ENCODE measurements at places on chromosomes 5 and 9.

DNA sequence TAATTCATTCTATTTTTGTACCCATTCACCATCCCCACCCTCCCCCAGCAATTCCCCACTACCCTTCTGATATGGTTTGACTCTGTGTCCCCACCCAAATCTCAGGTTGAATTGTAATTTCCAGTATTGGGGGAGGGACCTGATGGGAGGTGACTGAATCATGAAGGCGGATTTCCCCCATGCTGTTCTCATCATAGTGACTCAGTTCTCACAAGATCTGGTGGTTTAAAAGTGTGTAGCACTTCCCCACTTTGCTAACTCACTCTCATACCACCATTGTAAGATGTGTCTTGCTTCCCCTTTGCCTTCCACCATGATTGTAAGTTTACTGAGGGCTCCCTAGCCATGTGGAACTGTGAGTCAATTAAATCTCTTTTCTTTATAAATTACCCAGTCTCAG is 25.9 kb upstream of the TESK1 start:
- DNase-seq, result no peak

GRCh38 chr5:144832416-144832815 is 661.7 kb downstream of the KCTD16 start:
- no peak for DNase-seq

- no peak for DNase-seq
Measured at GRCh38 chr9:72952914-72953313, at the start of gene ALDH1A1. Gene ALDH1A1, minus strand, starts transcription at chr9:72953053. Its CDS starts 53 bp downstream, at chr9:72953000.

GRCh38 chr5:134175921-134176510 is 734 bp downstream of the SKP1 start:
- no peak for DNase-seq

DNA sequence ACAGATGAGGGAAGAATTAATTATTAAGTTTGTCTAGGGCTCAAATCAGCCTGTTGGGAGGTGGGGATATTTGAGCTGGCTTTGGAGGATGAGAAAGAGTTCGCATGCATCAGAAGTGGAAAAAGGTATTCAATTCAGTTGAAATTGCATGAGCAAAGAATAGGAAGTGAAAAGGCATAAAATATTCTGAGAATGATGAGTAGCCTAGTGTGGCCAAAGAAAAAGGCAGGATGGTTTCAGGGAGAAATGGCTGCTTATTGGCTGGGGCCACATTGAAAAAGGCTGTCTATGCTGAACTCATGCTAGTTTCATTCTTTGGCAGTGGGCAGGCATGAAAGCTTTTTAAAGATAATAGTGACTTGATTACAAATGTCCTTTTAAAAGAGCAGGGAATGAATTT is 235.4 kb upstream of the RIOK2 start:
- no peak for DNase-seq

GRCh38 chr9:119861842-119862241 is 492.6 kb upstream of the BRINP1 start:
- DNase-seq, result no peak

GRCh38 chr9:21988056-21988990 is 5.9 kb downstream of the CDKN2A start:
- DNase-seq, result no peak

GRCh38 chr9:92407818-92408217 is 3.4 kb upstream of the OGN start:
- DNase-seq, result no peak

DNA sequence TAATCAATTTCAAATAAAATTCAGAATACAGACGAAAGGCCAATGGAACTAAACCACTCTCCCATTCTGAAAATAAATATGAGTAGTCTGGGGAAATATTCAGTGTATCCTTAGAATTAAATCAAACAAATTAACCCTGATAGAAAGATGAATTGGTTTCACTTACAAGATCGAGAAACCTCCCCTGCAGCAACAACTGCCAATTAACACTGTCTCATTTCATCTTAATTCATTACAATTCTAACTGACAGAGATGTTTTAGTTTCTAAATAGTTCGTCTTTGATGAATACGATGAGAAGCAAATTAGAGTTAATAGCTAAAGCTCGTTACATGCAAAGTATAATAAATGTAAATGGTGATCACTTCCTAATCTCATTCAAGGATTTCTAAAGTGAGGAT is 247.1 kb downstream of the EDIL3 start:
- no peak for DNase-seq

- DNase-seq, result no peak
Measured at GRCh38 chr9:127562841-127563401, 49.2 kb upstream of the STXBP1 start.

- no peak for DNase-seq
Measured at GRCh38 chr5:33701251-33701650, 190.5 kb downstream of the ADAMTS12 start.

DNA sequence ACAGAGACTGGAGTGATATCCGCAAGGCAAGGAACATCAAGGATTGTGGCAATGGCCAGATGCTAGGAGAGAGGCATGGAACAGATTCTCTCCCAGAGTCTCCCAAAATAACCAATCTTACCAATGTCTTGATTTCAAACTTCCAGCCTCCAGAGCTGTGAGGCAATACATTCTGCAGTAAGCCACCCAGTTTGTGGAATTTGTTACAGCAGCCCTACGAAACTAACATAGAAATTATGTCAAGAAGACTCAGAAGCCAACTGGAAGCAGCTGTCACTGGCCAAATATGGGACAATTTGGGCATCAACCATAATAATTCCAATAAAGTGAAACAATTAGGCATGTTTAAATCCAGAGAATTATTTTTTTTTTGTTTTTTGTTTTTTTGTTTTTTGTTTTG is 271.1 kb downstream of the NDUFS4 start:
- no peak for DNase-seq

DNA sequence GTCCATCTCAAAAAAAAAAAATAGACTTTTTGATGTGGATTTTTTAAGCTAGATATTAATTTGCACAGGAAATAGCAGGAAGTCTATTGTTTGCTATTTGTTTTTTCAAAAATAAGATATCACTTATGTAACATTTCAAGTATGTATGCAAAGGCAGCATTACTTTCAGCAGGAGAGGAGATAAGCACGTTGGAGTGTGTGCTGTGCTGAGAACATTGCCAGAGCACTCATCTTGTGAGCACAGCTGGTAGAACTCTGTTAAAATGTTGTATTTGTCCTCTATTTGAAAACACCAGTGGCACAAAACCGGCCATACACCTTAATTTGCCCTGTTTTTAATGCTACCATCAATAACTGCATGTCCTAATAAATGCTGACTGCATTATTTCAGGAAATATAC is 1061.9 kb upstream of the CDH18 start:
- DNase-seq, result no peak

DNA sequence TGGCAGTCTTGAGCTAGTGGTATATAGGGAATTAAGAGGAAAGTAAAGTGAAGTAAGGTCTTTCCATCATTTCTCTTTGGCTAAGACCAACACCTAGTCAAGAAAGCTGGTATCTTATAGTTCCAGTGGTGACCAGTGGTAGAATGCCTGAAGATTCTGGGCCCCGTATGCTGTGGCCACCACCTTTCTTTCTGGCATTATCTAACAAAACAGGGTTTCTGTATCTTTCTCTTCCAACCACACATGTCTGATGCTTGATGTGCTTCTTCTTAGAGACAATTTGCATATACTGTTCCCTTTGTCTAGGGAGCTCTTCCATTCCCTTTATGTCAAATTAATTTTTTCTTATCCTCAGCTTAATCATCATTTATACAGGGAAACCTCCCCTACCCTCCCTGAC is 109.9 kb upstream of the SSBP2 start:
- DNase-seq, result no peak

DNA sequence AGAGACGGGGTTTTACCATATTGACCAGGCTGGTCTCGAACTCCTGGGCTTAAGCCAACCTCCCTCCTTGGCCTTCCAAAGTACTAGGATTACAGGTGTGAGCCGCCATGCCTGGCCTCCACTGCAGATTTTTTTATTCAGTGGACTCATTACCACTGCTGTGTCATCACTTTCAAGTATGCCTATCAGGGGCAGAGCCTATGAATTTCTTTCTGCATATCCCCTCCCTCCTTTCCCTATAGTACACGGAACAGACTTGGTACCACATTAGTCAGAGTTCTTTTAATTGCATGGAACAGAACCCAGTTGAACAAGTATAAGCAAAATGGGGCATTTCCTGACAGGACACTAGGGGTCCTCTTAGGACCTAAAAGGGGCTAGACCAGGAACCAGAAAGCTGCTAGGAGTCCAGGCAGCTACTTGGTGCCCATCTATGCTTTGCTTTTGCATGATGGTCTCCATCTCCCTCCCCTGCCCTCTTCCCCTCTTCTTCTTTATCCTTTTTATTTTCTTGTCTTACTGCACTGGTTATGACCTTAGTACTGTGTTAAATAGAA is 5.8 kb downstream of the BSPRY start:
- DNase-seq, result no peak

GRCh38 chr5:110055302-110055701 is 365.6 kb downstream of the MAN2A1 start:
- DNase-seq, result no peak

- no peak for DNase-seq
Measured at GRCh38 chr5:84403773-84404172, 19.1 kb upstream of the EDIL3 start.

- no peak for DNase-seq
Measured at GRCh38 chr9:91100878-91101450, 260.8 kb downstream of the AUH start.

DNA sequence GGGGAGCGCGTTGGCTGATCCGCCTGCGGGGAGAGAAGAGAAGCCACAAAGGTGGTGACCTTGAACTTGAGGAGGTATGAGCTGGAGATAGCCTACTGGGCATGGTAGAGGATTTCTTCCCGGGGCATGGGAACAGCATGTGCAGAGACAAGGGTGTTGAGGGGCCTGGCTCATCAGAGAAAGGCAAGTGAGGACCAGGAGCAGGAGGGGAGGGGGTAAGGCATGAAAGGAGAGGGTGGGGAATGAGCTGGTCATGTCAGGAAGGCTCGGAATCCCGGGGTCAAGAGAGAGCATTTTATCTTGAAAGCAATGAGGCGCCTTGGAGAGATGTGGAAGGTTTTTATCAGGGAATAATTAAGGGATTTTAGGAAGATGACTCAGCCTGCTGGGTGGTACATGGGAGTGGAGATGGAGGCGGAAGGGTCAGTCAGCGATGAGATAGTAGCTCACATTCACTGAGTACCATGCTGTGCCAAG is 121.1 kb downstream of the LHX2 start:
- DNase-seq, result no peak

DNA sequence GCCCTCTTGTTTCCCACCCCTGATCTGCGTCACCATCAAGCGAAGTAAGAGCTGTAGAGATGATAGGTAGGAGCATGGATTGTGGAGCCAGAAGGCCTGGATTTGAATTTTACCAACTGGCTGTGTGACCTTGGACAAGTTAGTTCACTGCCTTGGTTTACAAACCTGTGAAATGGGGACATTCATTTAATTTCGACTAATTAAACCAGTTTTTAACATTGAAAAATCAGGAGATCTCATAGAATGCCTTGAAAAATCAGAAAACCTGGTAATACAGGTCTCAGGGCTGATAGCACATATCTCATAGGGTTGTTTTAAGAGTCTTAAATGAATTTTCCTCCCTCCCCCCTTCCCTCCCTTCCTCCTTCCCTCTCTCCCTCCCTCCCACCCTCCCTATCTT is 38.8 kb downstream of the STC2 start:
- DNase-seq, result no peak

DNA sequence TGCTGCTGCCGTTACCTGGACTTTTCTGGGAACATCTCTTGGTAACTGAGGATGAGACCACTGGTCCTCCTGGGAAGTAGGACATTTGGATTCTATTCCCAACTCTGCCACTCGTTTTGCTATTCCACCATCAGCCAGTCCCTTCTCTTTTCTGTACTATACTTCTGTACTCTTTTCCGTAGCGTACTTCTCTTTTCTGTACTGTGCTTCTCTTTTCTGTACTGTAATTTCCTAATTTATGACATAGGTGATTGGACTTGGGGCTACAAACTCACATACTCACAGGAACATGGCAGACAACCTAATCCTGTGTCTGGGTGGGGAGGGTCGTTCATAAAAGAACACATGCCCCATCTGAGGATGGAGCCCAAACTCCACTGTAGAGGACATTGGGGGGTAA is 335.3 kb upstream of the PANK3 start:
- no peak for DNase-seq

GRCh38 chr9:132749306-132749705 is 79.0 kb downstream of the GTF3C4 start:
- no peak for DNase-seq

DNA sequence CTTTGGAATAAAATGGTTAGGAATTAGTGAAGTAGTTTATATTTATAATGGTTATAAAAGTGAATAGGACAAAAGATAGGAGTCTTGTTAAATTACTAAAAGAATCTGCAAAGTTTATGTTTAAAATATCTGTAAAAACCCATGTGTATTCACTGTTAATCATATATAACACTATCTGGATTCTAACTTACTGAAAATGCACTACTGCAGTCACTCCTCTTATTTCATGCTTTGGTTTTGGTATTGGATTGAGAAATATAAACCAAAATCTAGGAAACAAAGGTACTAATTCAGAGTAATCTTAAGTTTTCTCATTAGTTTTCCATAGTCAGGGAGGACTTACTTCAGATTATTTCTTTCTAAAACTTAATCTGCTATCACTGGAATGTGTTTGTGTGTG is 49.5 kb downstream of the ST8SIA4 start:
- no peak for DNase-seq

GRCh38 chr5:125372694-125373631 is 626.5 kb upstream of the ZNF608 start:
- DNase-seq, result no peak

DNA sequence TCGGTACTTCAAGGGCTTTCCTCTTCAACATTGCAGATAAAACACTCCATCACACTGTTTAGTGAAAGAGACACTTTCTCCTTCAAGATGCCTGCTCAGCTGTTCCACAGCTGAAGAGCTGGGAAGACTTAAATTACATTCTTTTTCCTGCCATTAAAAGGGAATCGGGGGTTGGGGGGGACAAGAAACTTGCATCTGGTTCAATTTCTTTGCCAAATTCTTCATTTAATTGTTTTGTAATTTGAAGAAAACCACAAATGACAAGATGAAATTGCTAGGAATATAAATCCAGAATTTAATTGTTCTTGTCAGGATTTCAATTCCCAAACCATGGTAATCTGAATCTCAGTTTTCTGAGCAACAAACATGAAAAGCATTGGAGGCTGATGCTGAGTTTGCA is 478.3 kb downstream of the EBF1 start:
- no peak for DNase-seq

GRCh38 chr5:312845-313244 is 8.7 kb upstream of the AHRR start:
- DNase-seq, result no peak

DNA sequence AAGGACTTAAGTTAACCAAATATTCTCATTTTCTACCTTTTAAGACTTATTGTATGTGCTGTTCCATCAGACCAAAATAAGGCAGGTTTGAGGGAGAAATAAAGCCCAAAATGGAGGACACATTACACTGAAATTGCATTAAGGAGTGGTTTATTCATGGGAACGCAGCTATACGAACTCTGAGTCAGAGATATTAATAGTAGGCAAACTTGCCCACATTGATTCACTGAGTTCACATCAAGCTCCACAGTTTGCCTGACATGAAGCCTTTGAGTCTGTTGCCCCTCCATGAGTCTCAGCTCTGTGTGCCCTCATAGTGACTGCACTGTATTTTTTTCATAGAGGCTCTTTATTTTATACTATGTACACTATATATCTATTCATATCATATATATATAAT is 135.0 kb upstream of the SNX2 start:
- no peak for DNase-seq
